Activated CD8-positive, alpha-beta memory T cell treated with anti-CD3 and anti-CD28 coated beads, Interleukin-2, amount 10 ng/mL, durations not matched to agents 7 days and 5 days (primary cell): ENCODE measurements at places on chromosomes 16 and 17. TPM values are rescaled to one million over a fixed set of nuclear protein-coding genes. Genes with fewer than 3 reads are reported as not detected.

STAT5A gene
- total RNA-seq = 118 TPM

TBC1D3C gene
- not detected for total RNA-seq

DNA sequence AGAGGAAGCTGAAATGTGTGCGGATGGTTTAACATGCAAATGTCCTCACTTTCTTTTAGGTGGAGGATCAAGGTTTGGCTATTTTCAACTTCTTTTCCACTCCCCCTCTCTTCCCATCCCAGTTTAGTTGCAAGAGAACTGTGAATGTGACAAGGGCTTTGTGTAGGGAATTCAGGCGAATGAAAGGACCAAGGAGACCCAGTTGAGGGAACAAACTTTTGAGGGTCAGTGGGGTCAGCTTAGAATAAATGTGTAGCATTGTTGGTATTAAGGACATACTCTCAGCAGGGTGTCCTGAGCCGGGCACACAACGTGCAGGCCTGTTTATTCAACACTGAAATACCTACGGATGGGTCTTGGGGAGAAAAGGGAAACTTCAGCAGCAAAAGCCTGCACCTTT is 346.0 kb downstream of the PMP22 start:
- DNase-seq = no peak

GRCh38 chr17:39899215-39899614 is 19.2 kb downstream of the GSDMB start:
- DNase-seq = no peak

DNA sequence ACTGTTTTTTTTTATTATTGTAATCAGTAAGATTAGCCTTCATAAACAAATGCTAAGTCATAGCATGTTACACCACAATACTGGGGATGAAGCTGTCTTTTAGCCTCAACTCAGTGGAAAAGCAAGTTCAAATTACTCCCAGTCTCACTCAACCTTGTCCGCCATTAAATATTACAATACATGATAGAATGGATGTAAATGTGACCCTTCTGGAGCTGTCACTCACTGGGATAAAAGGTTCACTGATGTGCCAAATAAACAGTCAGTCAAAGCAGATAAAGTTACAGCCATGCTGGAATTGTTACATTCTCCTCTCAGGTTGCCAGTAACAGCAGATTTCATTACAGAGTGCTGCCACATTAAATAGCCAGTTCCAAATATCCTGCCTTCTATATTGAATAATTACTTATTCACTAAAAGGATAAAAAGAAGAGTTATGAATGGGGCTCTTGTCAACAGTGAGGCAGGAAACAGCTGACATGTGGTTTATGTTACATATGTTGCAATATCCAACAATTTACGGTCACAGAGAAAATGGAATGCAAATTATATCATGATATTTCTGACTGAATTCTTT is 53.4 kb downstream of the BRIP1 start:
- DNase-seq = no peak

DNA sequence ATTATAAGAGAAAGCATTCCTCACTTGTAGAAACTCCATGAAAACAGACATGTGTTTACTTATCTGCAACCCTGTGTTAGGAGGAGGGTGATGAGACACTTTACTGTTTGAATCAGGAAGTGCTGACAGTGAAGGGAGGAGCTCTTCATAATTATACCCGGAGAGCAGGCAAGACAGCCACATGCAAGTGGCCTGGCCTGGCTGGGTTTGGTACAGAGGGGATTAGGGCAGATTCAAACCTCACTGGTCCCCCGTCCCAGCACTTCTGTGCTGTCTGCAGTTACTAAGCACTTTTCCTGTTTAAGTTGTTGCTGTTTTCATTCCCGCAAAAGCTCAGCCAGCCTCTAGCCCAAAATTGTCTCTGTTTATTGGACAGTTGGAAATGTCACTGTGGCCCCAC is 78.5 kb downstream of the WWOX start:
- no peak for DNase-seq

- DNase-seq = no peak
Observed at GRCh38 chr17:76593384-76593826, 7.7 kb upstream of the ST6GALNAC2 start.

GRCh38 chr16:85329059-85329812 is 217.0 kb upstream of the CIBAR2 start:
- no peak for DNase-seq

GRCh38 chr17:54870671-54871175 is 29.9 kb upstream of the TOM1L1 start:
- DNase-seq = no peak

GRCh38 chr17:33385713-33386112 is 92.6 kb upstream of the ASIC2 start:
- DNase-seq = no peak
